ENCODE measurements at places on chromosomes 13 and 19.

DNA sequence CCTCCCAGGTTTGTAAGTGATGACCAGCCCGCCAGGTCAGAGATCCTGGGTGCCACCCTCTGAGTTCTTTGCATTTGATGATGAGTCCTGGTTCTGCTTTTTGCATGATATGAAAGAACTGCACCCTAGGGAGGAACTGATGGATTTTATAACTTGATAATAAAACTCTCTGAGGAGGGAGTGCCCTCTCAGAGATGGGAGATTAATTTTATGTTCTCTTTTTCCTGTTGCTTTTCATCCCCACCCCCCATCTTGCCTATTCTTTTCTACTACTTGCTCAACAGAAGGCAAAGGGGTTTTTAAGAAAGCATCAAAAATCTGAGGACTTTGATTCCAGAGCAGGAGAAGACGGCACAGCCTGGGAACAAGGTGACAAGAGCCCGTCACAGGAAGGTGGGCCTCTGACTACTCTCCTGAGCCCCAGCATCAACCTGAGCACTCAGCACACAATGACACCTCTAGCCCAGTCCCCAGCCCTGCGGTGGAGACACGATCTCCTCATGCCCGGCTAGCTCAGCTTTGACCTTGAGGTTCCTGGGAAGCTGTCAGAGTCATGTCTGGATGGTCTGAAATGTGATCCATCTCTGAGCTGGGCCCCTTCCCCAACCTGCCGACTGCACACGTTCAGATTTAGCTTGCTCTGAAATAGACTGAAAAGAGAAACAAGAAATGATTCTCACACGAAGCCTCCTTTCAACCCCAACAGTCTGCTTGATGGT is 69.1 kb downstream of the SIAH3 start:
- DNase-seq, result no peak

GRCh38 chr19:36939153-36939552 is 23.0 kb downstream of the ZNF568 start:
- no peak for DNase-seq

- DNase-seq, result no peak
Observed at GRCh38 chr13:107157271-107157670, 589.3 kb upstream of the ARGLU1 start.

DNA sequence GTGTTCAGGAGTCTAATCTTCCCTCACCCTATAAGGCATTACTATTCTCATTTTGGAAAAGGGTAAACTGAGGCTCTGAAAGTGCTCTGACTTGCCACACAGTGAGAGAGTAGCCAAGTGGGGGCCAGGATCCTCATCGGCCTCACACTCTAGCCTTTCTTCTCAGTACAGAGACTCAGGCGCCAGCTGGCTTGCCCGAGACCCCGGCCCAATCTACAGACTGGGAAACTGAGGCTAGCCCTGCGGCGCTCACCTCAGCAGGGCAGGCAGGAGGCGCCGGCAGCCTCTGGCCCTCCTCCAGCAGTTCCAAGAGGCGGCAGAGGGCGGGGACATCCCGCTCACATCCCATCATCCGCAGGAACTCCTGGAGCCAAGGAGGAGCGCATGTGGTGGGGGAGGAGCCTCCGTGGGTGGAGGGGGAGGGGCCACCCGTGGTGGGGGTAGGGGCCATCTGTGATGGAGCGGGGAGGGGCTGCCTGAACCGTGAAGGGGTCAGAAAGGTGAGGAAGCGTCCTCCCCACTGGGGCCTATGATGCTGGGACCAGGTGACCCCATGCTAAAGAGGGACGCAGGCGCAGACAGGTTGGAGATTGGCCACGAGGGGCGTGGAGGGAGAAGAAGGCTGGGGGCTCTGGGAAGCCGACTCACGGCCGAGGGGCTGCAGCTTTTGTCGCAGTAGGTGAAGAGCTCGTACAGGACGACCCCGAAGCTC is 8.7 kb upstream of the INSL3 start:
- DNase-seq, result no peak

GRCh38 chr13:95155093-95155492 is 146.2 kb downstream of the ABCC4 start:
- no peak for DNase-seq

GRCh38 chr13:45825387-45825650 is 26.2 kb downstream of the SIAH3 start:
- DNase-seq, result no peak

DNA sequence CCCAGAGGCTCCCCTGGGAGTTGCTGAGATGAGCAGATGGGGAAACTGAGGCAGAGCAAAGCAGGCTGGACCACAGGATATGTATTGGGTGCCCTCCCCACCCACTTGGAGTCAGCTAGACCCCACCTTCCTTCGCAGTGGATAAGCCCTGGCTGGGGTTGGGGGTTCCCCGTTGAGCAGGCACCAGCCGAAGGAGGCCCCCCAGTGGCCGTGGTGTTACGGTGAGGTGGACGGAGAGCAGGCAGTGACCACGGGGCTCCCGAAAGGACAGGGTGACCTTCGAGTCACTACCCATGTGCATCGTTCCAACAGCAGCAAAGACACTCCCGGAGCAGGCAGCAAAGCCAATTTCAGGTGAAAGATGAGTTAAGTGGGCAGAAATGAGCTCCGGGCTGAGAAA is 62.4 kb upstream of the ADGRE5 start:
- DNase-seq, result peak; percentile 18

DNA sequence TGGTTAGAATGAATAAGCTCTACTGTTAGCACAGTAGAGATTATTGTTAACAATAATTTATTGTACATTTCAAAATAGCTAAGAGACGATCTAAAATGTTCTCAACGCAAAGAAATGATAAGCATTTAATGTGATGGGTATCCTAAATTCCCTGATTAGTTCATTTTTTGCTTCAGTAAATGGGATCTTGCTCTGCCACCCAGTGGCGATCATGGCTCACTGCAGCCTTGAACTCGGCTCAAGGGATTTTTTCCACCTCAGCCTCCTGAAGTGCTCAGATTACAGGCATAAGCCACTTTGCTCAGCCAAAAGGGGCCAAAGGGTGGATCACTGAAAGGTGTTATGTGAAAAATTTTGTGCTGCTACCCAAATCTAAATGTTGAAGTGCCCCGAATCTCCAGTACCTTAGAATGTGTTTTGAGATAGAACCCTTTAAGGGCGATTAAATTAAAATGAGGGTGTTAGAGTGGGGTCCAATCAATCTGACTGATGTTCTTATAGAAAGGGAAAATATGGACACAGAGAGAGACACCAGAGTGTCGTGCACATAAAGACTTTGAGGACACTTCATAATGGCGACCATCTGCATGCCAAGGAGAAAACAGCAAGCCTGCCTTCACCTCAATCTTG is 31.5 kb upstream of the ZNF766 start:
- DNase-seq, result peak; percentile 64

DNA sequence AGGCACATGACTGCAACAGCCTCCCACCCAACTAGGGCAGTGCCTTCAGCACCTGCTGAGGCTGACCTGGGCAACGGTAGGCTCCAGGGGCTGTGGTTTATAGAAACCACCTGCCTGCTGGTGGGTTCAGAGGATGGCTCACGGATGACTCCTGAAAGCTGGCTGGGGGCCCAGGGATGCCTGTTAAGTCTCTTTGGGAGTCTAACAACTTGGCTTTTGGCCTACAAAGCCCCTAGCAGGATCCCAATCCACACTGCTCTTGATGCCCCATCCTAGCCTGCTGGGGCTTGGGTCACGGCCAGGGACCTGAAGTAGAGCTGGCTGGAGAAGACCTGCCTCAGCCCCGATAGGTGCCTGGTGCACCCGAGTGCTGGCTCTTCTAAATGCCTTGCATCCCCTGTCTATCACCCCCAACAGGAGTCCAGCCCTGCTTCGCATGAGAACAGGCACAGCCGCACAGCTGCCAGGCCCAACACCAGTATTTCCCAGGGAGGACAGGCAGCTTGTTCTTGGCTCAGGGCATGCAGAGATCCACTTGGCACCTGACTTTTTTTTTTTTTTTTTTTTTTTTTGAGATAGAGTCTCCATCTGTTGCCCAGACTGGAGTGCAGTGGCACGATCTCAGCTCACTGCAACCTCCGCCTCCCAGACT is 9.1 kb upstream of the EPHX3 start:
- no peak for DNase-seq

GRCh38 chr19:39390451-39390750 is 505 bp downstream of the PAF1 start:
- no peak for DNase-seq

- no peak for DNase-seq
Observed at GRCh38 chr13:32984857-32985626, 31.2 kb upstream of the KL start.

- DNase-seq, result no peak
Observed at GRCh38 chr13:21100211-21100610, 38.8 kb upstream of the LATS2 start.

GRCh38 chr13:41416276-41416675 is 41.1 kb upstream of the RGCC start:
- peak; percentile 21 for DNase-seq

DNA sequence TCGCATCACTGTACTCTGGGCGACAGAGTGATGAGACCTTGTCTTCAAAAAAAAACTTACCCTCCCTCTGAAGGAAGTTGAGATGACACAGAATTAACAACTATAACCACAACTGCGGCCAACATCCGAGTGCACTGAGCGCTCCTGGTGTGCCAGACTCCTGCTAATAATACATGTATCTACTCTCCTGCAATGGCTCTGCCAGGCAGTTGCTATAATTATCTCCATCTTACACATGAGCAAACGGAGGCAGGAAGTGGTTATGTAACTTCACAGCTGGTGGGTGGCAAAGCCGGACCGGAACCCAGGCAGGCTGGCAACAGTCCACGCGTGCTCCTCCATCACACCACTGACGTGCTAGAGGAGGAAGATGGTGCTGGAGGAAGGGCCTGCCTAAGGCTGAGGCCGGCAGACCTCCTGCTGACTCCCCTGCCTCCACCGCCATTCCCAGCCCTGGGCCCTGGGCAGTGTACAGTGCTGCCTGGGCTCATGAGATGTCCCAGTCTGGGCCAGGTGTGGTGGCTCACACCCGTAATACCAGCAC is 12.6 kb downstream of the XRCC1 start:
- peak; percentile 82 for DNase-seq

DNA sequence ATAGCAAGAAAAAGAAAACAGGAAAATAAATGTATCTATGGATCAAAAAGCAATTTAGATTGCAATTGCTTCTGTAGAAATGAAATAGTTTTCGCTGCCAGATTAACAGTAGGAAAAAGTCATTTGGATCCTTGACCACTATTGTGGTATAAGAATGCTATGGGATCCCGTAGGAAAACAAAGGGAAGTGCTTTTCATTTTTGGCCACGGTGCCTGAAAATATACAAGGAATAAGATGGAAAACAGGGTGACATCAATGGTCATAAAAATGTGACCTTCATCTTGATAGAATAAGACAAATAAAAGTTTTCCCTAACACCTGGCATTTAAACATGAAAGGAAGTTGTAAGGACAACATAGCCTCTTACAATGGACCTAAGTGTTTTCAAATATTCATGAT is 622.8 kb downstream of the DACH1 start:
- DNase-seq, result no peak

- DNase-seq, result no peak
Observed at GRCh38 chr19:3898426-3898825, 17.9 kb downstream of the ATCAY start.

DNA sequence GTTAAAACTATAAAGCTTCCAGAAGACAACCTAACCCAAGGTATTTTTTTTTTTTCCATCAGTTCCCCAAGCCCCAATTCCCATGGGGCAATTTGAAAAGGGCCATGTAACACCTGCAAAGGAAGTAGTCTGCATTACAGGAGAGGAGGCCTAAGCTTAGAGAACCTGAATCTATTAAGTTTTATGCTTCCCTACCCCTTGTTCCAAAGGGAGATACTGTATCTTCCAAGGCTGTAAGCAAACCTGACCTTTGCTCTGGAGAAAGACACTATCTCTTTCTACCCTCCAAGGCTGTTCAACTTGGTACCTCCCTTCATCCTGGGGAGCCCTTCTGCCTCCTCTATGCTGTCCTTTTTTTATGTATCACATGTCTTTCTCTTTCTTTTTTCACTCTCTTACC is 15.0 kb downstream of the KATNAL1 start:
- DNase-seq, result no peak

- no peak for DNase-seq
Observed at GRCh38 chr19:1396019-1396767, 5.1 kb downstream of the GAMT start.

DNA sequence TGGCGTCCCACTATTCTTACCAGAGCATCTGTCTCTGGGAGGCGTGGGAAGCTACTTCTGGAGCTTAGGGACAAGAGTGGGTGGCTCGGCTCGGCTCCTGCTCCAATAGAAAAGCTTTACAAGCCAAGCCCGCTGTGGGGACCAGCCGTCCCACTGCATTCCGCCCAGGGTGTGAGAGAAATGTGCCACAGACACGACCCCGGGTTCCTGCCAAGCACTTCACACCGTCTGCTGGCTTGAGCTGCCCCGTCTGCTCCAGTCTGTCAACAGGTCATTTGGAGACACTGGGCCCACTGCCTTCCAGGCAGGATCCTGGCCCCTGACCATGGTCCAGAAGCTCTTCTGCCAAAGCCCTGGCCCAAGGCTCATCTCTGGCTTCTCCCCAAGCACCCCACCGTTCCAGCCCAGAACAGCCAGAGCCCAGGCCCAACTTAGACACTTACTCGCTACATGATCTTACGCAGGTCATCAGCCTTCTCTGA is 6.5 kb upstream of the FKRP start:
- no peak for DNase-seq

DNA sequence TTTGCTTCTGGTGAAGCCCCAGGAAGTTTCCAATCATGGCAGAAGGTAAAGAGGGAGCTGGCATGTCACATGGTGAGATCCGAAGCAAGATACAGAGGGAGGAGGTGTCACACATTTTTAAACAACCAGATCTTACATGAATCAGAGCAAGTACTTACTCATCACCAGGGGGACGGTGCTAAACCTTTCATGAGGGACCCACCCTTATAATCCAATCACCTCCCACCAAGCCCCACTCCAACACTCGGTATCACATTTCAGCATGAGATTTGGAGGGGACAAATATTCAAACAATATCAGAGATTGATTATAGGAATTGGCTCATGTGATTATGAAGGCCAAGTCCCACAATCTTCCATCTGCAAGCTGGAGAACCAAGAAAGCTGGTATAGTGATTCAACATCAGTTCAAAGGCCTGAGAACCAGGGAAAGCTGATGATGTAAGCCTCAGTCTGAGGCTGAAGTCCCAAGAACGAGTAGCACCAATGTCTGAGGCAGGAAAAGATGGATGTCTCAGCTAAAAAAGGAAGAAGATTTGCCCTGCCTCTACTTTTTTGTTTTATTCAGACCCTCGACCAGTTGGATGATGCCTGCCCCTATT is 58.6 kb upstream of the WDFY2 start:
- DNase-seq, result no peak

Measured in suppressor macrophage treated with lipopolysaccharide for 4 hours (primary cell).